ENCODE measurements at places on chromosomes 1 and 21.
A peak's percentile ranks its signal among the peaks of the same experiment; 100 is the strongest.

DNA sequence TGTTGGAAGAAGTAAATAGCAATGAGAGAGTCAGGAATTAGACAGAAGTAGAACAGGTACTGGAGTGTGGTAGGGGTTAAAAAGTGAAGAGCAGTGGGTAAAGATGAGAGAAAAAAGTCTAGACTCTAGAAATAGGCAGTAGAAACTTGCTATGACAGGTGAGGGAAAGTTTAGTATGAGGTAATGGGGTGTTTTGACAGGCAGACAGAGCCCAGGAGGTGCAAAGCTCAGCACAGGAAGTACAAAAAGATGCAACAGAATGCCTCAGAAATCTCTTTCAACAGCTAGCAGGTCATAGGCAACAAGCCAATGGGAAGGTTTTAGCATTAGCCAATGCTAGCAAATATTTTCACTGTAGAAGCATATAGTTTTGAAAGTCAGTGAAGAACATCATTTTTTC lies 319.1 kb upstream of the SGIP1 start:
- DNase-seq: no peak

DNA sequence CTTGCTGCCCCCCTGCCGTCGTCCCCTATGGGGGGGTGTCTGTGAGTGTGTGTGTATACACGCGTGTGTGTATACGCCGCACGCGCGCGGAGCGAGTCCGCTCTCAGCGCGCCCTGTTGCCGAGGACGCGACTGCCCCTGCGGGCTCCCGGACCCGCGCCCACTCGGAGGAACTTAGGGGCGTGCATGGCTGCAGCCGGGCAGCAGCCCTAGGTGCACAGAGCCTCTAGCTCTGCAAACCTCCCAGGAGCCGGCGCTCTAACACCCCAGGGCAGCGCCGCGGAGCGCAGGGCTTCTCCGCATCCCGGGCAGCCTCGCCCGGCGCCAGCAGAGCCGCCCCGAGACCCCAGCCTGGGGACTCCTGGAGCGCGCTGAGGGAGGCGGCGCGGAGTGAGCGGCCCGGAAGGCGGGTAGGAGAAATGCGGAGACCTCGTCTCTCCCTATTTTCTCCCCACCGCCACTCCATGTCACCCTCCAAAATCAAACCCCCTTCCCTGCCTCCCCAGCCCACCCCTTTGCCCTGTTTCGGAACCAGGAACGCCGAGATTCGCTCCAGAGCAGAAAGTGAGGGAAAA lies 574 bp downstream of the ITPKB start:
- no peak for DNase-seq

DNA sequence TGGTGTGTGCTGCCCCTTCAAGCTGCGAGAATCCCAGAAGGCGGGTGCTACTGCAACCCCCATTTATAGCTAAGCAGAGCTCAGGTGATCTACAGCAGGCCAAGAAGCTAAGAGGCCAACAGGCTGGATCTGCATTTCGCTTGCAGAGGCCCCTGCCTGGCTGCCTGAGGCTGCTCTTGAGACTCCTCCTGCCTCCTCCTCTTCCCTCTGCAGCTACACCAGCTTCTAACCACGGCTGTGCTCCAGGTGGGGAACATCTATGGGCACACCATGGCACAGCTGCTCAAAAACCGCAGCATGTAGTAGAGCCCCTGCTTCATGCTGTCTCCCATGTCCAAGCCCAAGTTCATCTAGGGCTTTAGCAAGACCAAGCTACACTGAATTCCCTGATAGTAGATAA lies 72.9 kb upstream of the ZNF678 start:
- no peak for DNase-seq

- no peak for DNase-seq
Observed at GRCh38 chr1:23593556-23594148, 34.4 kb upstream of the ID3 start.

DNA sequence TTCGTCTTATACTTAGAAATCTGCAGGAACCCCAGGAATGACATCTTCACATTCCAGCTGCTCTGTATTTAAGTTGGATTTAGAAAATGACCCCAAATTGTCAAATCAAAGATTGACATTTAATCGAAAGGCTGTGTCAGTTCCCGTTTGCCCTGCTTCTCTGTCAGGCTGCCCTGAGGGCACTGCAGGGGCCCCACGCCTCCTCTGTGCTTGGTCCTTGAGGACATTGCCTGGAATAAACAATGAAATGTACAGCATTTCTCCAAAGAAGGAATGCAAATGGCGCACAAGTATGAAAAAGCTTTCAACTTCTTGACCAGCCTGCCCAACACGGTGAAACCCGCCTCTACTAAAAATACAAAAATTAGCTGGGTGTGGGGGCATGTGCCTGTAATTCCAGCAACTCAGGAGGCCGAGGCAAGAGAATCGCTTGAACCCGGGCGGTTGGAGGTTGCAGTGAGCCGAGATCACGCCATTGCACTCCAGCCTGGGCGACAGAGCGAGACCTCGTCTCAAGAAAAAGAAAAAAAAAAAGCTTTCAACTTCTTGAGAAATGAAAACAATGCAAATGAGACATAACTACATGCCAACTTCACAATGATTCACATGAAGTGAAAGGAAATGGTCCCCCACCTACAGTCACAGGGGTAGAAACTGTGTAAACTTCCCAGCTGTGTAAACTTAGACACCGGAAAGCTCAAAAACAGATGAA lies 3.0 kb downstream of the TMPRSS3 start:
- DNase-seq: no peak

- no peak for DNase-seq
Observed at GRCh38 chr1:153542956-153543711, 2.4 kb upstream of the S100A5 start.

DNA sequence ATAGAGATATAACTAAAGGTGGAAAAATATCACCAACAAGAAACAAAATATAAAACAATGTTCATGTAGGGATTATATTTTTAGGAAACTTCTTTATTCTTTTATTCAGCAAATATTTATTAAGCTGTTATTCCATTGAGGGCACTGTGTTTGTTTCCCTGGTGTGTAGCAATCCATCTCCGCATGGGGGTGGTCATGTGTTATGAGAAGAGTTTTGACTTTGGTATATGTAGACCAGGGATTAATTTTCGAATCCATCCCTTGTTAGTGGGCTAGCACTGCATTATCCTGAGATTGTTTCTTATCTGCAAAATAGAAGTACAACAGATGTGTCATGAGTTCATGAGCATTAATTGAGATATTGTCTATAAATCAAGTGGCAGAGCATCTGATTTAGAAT lies 190.2 kb upstream of the LRRC7 start:
- DNase-seq: no peak

DNA sequence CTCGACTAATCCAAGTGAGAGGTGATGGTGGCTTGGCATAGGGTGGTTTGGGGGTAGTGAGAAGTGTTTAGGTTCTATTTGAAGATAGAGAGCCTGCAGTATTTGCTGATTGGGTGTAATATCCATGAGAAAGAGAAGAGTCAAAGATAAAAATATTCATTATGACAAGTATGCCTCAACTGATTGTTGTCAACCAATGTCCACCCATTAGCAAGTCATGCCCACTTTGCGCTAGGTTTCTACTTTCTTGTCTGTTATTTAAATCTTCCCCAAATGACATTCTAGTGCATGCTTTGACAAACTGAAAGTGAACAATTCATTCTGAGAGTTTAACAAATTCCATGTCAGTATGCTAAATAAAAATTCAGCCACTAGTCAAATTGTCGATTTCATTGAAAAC lies 3.8 kb upstream of the XCL1 start:
- no peak for DNase-seq

DNA sequence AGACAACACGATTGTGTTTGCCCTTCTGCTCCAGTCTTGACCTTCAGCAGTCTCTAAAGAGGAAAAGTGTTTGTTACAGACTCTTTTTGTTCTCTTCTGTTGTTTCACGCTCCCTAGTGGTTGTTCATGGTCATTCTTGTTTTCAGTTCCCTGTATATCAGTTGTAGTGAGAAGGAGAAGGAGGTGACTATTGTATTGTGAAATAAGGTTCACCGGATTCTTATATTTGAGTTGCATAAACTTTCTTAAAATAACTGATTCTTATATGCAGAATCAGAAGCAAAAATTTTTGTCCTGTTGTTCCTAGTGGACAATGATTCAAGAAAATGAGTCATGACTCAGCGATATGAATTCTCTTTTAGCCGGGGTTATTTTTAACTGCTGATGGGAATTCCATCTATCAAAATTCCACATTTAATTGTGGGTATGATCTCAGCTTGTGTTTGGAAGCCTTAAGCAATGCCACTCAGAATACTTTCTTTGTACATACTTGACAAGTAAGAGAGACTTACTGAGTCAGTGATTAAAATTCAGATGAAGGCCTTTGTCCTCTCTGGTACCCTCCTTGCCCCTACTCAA lies 152.2 kb downstream of the CLEC20A start:
- DNase-seq: no peak

- DNase-seq: no peak
Observed at GRCh38 chr1:94553323-94553730, 11.8 kb upstream of the F3 start.

DNA sequence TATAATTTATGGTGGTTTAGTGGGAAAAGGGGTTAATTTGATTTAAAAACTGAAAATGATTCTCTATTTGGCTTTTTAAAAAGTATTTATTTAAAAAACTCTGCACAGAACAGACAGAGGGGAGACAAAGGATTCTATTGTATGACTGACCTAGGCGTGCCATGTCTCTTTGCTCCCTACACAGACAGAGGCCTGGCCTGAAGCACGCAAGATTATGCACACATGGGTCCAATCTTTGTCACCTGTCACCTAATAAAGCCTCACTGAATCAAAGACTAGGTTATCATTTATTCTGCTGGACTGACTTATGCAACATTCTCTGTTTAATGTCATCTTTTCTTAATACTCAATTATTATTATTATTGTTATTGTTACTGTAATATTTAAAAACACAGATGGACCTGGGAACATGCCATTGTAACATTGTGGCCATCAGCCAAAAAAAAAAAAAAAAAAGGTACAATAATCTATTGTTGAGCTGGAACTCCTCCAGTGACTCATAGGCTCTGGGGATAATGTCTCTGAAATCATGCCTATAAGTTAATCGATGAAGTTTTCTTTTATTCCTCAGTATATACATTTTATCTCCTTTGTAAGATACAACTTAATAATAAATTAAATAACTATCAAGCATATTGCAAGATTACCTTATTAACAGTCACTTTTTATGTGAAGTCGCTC lies 112.1 kb downstream of the RUNX1 start:
- no peak for DNase-seq

- no peak for DNase-seq
Observed at GRCh38 chr1:19689856-19690255, 25.2 kb downstream of the HTR6 start.

- no peak for DNase-seq
Observed at GRCh38 chr1:2132222-2133038, 62.1 kb downstream of the FAAP20 start.

DNA sequence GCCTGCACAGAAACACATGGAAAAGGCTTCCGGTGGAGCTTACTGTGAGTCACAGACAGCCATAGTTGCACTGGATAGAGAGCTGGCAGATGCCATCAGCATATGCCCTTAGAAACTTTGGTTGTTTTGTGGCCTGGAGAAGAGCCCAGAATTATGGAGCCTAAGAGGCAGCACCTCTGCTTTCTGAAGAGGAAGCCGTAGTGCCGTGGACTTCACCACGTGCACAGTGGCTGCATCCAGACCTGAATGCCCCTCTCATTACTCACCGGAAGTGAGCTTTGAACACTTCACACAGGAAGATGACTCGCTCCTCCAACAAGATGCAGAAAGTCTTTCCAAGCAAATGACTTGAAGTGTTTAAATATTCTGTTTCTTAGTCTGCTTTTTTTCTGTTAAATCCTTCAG lies 28.4 kb downstream of the JUN start:
- DNase-seq: peak; percentile 7

DNA sequence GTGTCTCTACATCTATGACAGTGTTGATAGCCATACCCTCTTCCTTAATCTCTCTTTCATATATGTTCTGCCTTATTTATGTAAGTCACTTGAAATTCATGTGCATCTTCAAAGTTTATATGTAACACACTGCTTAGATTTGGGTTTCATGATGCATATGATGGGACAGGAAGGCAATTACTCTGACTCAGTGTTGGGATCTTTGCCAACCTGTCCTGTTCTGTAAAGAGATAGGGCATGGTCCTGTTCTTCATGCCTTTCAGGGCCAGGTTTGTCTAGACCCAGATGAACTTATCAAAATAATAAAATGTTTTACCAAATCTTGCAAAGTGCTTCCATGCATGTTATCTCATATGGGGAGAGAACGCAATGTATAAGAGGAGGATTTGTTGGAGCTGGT lies 69.5 kb downstream of the TMPRSS15 start:
- DNase-seq: no peak

GRCh38 chr1:166721145-166721544 lies 118.1 kb upstream of the POGK start:
- DNase-seq: no peak

DNA sequence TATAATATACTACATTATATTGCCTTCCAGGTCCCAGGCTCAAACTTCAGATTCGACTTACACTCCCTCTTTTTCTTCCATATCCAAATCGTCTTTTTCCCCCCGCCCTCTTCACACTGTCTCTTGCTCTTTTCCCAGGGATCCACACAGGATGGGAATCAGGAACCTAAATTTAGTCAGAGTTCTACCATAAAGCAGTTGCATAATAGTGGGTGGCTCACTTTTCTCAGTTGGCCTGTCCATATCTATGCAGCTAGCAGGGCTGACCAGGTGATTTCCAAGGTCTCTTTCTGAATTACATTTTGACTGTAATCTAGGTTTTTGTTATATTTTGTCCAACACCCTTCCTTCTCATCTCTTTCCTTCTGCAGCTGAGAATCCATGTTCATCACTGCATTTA lies 7.7 kb upstream of the BCAS2 start:
- no peak for DNase-seq

GRCh38 chr1:235304549-235305451 lies 23.2 kb downstream of the ARID4B start:
- peak; percentile 12 for DNase-seq

GRCh38 chr1:210618369-210618768 lies 289.7 kb downstream of the HHAT start:
- DNase-seq: no peak

- no peak for DNase-seq
Observed at GRCh38 chr1:109929588-109930251, 19.1 kb downstream of the CSF1 start.
